ENCODE measurements at places on chromosomes 1 and 21.

GRCh38 chr1:27192039-27192529 is 37.2 kb upstream of the SLC9A1 start:
- no peak for DNase-seq

- DNase-seq, result no peak
Measured at GRCh38 chr1:2611031-2611501, 21.8 kb downstream of the MMEL1 start.

DNA sequence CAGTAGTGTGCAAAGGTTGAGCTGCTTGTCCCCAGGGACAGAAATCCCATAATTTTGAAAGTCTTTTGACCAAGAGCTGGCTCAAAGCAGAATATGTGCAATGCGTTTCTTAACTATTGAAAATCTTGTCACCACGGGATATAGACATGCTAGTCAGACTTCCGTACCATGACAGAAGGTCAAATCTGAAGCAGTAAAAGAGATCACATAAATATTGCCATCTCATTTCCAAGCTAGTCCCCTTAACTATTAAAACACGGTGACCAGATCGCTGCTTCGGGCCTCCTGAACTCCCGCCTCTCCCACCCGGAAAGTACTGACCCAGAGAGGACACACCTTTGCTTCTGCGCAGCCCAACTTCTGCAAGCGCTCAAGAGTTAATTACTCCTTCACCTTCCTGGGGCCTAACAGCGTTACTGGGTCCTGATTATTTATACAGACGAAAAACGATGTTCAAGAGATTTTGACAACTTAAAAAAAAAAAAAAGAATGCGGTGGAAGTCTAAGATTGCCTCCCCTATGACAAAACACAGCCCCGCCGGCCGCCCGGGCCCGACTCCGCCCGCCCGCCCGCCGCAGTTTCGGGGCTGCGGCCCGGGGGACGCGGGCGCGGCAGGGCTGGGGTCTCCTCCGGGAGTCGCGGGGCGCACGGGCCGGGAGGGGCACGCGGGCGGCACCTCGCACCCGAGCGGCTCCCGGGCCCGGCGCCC is 692 bp downstream of the SORT1 start:
- no peak for DNase-seq

- no peak for DNase-seq
Measured at GRCh38 chr1:7580923-7581753, 190.0 kb upstream of the VAMP3 start.

- DNase-seq, result no peak
Measured at GRCh38 chr1:218464871-218465270, 119.7 kb downstream of the TGFB2 start.

GRCh38 chr21:17513214-17514123 is 626 bp downstream of the CXADR start:
- DNase-seq, result peak; percentile 17

- no peak for DNase-seq
Measured at GRCh38 chr1:33110477-33110876, 29.5 kb downstream of the AZIN2 start.

DNA sequence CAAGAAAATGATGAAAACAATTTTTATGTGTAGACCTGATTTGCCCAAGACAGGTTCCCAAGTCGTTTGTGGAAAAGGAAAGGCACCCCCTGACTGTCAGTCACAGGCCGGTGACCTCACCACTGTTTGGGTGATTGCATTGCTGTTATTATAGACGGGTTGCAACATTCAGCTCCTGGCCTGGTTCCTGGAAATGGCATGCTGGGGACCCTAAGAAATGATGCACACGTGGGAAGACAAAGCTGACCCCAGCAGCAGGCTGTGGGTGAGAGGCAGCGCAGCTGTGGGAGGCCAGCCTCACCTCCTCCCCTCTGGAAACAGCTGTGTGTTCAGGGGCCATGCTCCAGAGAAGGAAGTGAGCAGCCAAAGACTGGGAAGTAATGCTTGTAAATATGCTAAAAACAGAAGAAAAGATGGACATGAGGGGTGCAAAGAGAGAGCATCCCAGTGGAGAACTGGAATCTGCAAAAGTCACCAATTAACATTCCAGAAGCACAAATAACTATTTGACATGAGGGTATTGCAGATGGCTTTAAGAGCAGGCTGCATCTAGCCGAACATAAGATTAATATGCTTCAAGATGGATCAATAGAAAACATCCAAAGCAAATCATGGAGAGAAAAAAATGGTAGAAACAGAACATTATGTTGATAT is 23.4 kb upstream of the ABCG1 start:
- no peak for DNase-seq

All from activated CD4-positive, alpha-beta T cell treated with anti-CD3 and anti-CD28 coated beads, Interleukin-2, amount 10 ng/mL, durations not matched to agents 7 days and 5 days (primary cell).